ENCODE measurements at places on chromosomes 1 and 21.

GRCh38 chr1:9984253-9984652 is 12.8 kb upstream of the RBP7 start:
- no peak for DNase-seq

DNA sequence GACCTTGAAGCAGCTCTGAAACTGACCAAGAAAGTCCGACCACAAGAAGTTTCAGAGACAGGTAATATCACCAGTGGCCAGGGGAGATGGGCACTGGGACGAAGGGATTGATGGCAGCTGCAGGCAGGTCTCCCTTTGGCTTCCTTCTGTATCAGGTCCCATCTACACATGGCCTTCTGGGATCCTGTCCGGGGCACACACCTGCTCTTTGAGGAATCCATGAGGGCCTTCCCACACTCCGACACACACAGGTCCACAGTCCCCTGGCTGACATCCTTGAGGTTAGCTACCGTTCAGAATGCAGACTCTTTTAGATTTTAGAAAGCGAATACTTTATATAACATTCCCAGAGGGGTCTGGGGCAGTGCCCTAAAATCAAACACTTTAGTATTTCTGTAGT is 26.5 kb upstream of the TMEM125 start:
- no peak for DNase-seq

DNA sequence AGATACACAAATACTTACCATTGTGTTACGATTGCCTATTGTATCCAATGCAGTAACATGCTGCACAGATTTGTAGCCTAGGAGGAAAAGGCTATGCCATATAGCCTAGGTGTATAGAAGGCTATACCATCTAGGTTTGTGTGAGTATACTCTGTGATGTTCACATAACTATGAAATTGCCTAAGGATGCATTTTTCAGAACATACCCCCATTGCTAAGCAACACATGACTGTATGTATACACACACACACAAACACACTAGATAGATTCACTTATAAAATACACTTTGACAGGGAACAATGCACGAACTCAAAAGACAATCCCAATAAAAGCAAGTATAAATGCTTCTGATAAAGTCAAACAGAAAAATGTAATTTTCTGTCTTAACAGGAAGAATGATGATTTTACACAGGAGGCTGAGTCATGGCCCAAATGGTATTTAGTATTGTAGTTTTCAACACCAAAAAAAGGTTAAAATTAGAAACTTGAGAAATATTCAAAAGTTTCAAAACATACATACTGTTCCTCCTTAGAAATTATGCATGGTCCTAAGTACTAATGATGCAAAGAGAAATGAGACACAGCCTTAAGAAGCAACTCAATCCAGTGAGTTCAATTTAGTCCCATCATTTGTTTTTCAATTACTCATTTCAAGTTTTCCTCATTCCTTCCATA is 12.2 kb downstream of the FH start:
- DNase-seq = peak; percentile 21

- DNase-seq = no peak
Measured at GRCh38 chr1:200866521-200866920, 6.3 kb upstream of the GPR25 start.

- no peak for DNase-seq
Measured at GRCh38 chr1:57963581-57963980, 539.7 kb upstream of the DAB1 start.

GRCh38 chr1:35863881-35864625 is 19.0 kb upstream of the AGO1 start:
- no peak for DNase-seq

DNA sequence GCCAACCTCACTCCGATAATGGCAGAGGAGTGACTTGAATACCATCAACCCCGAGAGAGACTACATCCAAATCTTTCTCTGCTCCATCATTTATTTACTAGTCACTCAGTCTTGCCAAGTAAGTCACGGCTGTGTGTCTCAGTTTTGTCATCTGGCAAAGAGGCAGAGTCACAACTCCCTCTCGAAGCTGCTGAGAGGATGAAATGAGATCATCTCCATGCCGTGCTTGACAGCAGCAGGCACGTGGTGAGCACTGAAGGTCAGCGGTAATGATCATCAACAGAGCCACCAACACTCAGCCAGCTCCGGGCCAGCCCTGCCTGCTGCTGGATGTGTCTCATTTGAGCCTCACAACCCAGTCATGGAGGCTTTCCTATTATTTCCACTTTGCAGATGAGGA is 19.9 kb downstream of the ALDH4A1 start:
- DNase-seq = no peak

DNA sequence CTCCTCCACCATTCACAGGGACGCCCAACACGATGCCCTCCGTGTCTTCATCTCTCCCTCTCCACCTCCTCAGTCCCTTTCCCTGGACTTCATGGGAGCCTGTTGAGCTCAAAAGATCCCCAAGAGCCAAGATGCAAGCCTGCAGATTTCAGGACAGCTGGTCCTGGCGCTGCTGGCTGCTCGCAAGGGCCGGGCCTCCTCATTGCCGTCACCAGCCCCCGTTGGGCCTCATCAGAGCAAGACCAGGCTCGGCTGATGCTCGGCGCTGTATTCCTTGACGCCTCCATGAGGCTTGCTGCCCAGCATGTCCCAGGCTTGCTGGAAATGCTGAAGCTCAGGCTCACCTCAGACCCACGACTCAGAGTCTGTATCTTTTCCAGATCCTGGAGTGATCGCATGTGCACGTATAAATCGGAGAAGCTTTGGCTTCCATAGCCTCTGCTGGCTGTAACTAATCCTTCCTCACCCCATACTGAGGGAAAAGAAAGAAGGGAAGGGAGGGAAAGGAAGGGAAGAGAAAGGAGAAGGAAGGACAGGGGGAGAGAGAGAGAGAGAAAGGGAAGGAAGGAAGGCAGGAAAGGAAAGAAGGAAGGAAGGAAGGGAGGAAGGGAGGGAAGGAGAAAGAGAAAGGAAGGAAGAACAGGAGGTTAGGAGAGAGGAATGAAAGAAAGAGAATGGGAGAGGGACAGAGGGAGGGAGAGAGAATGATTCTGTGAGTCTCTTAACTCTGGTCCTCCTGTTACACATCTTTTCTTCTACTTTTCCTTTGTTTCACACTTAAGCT is 94.6 kb downstream of the KCNJ15 start:
- DNase-seq = no peak

GRCh38 chr1:100001462-100001861 is 31.7 kb downstream of the SLC35A3 start:
- DNase-seq = no peak

- peak; percentile 72 for DNase-seq
Measured at GRCh38 chr1:34055818-34056217, 109.2 kb downstream of the CSMD2 start.

DNA sequence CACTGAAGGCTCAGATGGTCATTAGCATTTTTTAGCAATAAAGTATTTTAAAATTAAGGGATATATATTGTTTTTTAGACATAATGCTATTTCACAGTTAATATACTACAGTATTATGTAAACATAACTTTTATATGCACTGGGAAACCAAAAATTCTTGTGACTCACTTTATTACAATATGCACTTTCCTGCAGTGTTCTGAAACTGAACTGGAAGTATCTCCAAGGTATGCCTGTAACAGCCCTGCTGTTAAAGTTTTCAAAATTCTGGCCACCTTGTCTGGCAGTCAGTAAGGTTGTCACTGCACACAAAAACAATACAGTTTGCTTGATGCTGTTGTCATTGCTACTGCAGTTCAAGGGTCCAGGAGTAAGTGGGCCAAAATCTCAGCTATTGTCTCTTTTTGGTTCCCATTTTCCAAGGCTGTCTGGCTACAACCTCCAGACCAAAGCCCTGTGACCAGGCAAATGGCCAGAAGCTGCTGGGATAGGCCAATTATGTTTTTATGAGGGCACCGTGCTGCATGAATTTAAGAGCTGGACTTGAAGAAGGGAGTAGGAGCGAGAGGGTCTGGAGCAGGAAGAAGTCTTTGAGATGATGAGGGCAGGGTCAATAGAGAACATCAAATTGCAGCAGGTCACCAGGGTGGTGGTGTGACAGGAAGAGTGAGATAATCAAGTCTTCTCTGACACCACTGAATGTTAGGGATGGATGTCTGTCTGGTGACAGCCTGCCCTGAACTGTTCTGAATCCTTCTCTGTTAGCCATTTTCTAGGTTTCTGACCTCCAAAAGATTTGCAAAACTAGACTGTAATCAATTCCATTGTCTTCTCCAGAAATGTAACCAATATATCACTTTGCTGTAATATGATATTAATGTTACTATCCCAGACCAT is 82.3 kb upstream of the CACHD1 start:
- DNase-seq = no peak

- no peak for DNase-seq
Measured at GRCh38 chr1:114468047-114468446, 43.0 kb downstream of the TRIM33 start.

DNA sequence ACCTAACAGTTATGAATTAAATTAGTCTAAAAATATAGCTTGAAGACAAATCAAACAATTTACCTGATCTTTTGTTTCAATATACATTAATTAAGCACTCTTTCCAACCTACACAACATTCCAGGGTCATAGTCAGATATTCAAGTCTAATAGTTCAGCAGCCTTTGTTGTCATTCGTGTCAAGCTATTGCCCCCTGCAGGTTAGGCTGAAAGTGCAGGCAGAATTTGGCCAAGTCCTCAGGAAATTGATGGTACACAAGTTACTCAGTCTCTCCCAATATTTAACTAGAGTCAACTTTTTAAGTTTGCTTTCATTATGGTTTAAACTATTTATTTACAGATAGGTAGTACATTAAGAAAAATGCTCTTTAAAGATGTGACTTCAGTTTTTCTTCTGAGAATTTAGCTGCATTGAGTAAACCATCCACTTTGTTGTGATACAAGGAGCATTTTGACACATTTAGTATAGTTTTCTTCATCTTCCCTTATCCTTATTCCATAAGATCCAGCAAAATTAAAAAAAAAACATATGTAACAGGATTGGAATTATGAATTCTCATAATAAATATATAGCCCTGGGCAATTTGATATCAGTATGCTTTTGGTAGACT is 130.3 kb upstream of the DPYD start:
- peak; percentile 75 for DNase-seq

DNA sequence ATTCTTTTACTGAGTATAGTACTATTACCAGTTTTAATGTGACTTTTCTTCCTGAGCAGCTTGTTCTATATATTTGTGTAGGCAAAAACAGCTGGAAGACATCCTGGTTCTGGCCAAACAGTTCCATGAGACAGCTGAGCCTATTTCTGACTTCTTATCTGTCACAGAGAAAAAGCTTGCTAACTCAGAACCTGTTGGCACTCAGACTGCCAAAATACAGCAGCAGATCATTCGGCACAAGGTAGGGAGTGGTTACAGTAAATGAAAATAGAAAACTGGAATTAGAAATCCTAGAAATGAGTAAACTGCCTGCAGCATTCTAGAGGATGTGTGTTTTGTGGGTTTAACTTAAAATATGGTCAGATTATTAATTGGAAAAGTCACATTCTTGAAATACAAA is 64.1 kb upstream of the BMP8A start:
- DNase-seq = no peak

GRCh38 chr1:96901783-96902363 is 180.3 kb downstream of the PTBP2 start:
- no peak for DNase-seq

DNA sequence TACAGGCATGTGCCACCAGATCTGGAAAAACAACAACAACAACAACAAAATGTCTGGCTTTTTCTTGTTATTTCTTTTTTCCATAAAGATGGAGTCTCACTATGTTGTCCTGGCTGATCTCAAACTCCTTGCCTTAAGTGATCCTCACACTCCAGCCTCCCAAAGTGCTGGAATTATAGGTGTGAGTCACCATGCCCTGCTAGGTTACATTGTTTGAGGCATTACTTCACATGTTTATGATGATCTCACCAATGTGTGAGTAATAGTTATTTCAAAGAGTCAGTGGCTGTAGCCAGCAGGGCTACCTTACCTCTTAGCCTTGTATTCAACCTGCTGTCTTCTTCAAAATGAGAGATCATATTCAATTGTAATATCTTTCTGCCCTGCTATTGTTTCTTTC is 445.7 kb downstream of the AMY1C start:
- DNase-seq = no peak

DNA sequence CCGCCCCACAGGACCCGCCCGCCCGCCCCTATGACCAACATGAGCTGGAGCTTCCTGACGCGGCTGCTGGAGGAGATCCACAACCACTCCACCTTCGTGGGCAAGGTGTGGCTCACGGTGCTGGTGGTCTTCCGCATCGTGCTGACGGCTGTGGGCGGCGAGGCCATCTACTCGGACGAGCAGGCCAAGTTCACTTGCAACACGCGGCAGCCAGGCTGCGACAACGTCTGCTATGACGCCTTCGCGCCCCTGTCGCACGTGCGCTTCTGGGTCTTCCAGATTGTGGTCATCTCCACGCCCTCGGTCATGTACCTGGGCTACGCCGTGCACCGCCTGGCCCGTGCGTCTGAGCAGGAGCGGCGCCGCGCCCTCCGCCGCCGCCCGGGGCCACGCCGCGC is 7.9 kb upstream of the IBA57 start:
- DNase-seq = no peak

- no peak for DNase-seq
Measured at GRCh38 chr1:48789903-48790302, 13.2 kb upstream of the BEND5 start.

GRCh38 chr1:17016317-17016661 is 4.6 kb upstream of the ATP13A2 start:
- DNase-seq = peak; percentile 58

GRCh38 chr21:28636752-28637691 is 355.7 kb downstream of the LTN1 start:
- peak; percentile 91 for DNase-seq

DNA sequence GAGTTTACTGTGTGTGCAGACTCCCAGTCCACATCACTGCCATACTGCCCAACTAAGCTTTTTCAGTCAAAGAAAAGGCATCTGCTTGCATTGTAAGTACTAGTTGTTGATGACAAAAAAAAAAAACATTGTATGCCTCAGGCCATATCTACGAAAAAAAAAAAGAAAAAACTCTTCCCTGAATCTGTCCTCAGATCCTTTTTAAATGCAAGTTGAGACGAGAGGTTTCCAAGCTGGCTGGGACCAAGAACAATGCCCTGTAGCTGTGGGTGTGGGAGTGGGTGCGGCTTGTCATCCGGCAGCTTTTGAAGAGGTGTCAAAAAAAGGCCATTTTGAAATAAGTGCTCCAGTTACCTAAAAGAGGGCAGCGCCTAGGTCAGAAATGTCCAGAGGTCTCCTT is 29.2 kb upstream of the HHAT start:
- no peak for DNase-seq

GRCh38 chr21:42818328-42818749 is 61.0 kb downstream of the WDR4 start:
- no peak for DNase-seq

DNA sequence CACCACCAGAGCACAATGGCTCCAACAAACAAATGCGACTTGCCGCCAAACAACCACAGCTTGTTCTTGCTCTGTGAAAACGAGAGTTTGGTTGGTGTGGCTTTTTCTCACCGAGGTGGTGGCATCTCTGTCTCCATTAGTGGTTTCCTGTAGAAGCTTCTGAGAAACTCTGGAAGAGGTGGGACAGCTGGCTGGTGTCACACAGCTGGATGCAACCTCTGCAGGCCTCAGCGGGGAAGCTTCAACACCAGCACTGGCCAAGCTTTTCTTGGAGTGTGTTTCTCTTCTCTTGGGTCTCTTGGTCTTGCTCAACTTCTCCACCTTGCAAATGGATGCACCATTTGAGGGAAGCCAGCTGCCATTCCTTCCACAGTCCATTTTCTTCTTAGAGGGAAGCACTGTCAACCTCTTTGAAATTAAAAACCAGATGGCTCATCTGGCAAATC is 124.8 kb downstream of the KCNN3 start:
- DNase-seq = no peak

GRCh38 chr1:161196521-161197451 is 2.1 kb downstream of the ADAMTS4 start:
- peak; percentile 94 for DNase-seq
